ENCODE measurements at places on chromosomes 7 and 10. TPM values are rescaled to one million over a fixed set of nuclear protein-coding genes. Genes with fewer than 3 reads are reported as not detected.

Gene SPACDR
- total RNA-seq: 3.6 TPM

Gene SEMA3C
- total RNA-seq: 143 TPM

Gene TRIM50
- 0.71 TPM for total RNA-seq

DNA sequence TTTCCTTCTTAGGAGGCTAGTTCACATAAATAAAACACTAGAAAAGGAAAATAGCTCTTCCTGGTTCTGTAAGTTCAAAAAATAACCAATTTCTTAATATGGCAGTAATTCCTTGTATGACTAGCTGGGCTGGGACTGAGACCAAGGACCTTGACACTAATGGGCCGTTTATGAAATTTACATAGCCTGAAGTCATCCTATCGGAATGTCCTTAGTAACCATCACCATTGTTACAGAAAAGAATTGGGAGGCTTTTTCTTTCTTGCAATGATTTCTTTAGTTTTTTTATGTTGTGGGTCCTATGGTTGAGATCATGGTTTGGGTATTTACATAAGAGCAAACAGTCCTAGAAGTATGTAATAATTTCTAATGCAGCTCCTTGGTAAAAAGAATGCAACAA lies 87.1 kb upstream of the HDAC9 start:
- DNase-seq: no peak

Measured in sciatic nerve (tissue), 2 donors.